ENCODE measurements at places on chromosomes 7 and 10.

- no peak for DNase-seq
Measured at GRCh38 chr7:2930310-2931033, 86.4 kb upstream of the GNA12 start.

DNA sequence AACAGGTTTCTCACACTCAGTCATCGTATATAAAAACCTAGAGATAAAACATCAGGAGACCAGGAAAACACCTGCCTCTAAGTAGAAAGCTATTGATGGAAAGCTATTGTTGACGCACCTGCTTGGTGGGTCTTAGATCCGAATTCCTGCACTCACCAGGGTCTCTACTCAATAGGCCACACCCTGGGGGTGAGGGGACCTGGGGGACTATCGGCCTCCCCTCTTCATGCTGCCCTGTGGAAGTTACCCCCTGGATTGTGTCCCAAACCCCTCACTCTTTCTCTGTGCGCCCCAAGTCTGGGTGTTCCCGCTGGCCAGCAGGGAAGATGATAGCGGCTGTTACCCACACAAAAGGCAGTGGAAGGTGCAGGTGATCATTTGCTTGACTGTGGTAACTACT is 313.0 kb downstream of the WDR37 start:
- no peak for DNase-seq

DNA sequence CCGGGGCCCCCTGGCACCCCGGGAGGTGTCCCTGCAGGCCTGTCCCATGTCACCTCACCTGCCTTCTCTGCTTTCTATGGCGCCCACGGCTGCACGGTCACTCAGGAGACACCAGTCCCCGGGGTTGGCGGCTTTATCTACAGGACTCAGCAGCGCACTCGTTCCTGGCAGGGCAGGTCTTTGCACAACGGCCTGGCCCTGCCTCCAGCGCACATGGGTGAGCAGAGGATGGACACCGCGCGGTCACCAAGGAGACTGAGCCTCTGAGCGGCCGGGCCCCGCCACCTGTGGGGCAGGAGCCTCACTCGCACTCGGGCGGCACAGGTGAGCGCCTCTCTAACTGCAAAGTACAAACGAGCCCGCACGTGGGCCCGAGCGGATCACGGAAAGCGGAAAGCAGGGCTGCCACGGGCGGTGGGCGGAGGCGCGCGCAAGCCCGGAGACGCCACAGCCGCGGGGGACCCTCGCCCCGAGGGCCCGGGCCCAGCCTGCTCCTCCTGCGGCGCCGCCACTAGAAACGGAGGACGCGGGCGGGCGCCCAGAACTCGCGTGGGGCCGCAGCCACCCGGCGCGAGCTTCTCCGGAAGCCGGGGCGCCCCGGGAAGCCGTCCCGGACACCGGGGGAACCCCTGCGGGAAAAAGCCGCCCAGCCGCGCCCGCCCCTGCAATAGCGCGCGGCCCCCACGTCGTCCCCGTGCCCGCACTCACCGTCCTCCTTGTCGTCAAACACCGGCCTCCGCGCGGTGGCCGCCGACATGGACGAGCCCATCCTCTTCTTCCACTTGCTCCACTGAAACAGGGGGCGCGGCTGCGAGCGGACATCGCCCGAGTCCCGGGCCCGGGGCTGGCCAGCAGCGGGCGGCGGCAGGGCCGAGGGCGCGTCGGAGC is 642 bp downstream of the STK32C start:
- peak; percentile 25 for DNase-seq

DNA sequence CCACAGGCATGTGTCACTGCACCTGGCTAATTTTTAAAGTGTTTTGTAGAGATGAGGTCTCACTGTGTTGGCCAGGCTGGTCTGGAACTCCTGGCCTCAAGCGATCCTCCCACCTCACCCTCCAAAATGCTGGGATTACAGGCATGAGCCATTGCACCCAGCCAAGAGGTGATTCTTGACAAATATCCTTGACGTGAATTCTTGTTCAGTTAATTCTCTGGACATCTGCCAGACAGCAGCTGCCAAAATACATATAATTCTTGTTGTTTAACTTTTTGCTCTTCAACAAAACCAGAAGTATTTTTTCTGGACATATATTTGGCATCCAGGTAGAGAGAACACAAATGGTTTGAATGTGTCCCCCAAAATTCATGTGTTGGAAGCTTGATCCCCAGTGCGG is 3.2 kb downstream of the ACADSB start:
- DNase-seq: no peak

DNA sequence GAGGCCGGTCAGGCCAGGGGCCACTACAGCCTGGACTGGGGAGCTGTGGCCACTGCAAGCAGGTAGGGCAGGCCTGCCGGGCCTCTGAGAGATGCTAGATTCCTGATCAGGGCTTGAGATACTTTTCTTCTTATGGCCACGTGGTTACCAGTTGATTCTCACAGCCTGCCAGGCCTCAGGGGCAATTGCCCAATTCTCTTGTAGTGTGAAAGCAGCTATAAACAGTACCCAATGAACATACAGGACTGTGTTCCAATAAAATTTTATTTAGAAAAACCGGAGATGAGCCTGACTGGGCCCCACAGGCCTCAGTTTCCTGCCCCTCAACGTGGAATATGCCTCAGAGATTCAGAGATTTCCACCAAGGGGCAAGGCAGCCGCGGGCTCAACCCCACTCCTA is 475.2 kb downstream of the TCERG1L start:
- DNase-seq: no peak

DNA sequence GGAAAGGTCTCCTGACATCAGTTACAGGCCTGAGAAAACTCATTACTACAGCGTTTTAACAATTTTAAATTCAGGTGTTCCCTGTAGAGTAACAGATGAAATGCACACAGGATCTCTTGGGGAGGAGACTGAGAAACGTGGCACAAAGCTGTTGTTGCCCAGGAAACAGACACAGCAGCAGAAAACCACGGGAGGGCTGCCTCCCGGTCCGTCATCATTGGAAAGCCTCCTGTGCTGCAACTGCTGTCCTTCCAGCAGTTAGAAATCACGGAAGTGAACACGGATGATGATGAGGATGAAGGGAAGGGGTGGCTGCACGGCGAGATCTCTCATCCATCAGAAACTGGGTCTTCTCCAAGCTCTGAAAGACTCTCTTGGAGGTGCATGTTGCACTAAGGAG is 94.6 kb upstream of the RNF32 start:
- no peak for DNase-seq

GRCh38 chr10:33263453-33263852 is 71.0 kb downstream of the NRP1 start:
- DNase-seq: no peak

DNA sequence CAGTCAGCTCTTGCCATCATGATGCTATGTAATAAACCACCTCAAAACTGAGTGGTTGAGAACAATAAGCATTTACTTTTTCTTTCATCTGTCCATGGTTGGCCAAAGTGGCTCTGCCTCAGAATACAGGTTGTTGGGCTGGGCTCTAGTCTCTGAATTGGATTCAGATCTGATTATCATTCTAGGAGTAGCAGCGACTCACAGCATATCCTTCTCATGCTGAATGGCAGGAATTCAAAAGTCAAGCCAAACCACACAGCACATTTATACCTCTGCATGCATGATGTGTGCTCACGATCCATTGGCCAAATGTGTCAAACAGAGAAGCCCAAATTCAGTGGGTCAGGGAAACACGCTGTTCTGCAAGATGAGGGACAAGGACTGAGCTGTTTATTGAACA is 13.6 kb upstream of the GALNT11 start:
- no peak for DNase-seq

DNA sequence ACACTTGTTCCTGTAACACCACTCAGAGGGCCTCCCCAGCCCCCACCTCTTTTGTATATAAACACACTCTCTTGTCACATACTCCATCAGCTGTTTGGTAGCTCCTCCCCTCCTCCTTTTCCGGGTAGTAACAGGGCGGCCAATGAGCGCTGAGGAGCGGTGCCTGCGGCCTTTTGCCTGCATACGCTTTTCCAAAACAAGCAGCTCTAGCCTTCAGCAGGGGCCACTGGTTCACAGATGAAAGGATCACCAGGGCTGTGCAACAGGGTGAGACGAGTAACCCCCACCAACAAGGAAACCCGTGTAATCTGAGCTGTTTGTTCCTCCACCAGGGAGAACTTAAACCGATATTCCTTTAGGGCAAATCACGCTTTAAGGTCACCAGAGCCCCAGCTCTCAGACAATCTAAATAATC is 3.9 kb downstream of the UBE2H start:
- peak; percentile 83 for DNase-seq

DNA sequence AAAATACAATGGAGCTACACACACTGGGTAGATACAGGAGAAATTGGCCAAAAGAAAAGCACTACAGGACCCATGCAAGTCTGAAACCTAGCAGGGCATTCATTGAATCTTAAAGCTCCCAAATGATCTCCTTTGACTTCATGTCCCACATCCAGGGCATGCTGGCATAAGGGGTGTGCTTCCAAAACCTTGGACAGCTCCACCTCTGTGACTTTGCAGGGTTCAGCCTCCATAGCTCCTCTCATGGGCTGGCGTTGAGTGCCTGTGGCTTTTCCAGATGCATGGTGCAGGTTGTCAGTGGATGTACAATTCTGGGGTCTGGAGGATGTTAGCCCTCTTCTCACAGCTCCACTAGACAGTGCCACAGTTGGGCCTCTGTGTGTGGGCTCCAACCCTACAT is 626.3 kb upstream of the POT1 start:
- no peak for DNase-seq

DNA sequence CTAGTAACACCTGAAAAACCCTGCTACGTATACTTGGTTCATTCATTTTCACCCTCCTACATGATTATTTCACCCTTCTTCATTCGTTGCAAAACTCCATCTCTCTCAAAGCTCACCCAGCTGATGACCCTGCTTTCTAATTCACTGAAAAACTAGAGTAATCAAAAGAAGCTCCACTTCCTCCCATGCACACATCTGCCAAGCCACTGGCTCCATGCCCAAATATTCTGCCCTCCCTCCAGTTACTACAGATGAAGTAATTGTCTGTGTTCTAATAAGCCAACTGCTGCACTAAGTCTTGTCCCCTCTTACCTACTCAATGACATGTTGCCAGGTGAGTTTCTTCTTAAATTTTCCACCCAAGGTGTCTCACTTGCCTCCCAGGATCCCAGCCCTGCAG is 96.9 kb upstream of the CCDC71L start:
- DNase-seq: peak; percentile 80

DNA sequence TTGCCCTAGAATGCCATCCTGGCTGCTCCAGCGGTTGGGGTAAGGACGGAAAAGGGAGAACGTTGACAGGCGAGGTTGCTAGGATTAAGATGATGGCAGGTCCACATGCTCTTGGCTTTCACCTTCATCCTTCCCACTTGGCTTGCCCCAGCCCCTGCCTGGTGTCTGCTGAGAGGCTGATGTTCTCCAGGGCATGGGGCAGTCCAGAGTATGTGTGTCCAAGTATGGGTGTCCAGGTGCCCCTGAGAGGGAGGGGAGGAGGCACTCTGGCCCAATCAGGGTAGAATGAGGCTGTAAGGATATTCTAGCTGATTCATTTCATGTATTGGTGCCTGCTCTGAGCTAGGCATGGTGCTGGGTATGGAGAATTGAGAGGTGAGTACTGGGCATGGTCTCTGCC is 12.6 kb downstream of the NEURL1 start:
- no peak for DNase-seq

DNA sequence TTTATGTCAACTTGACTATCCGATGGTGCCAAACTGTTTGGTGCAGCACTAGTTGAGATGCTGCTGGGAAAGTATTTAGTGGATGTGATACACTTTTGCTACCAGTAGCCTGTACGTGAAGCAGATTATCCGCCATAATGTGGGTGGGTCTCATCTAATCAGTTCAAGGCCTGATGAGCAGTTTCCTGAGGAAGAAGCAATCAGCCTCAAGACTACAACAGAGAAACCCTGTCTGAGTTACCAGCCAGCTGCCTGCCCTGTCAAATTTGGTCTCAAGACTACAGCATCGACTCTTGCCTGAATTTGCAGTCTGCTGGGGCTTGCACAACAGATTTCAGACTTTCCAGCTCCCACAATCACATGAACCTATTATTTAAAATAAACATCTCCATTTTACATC is 10.9 kb upstream of the RBP3 start:
- DNase-seq: no peak

DNA sequence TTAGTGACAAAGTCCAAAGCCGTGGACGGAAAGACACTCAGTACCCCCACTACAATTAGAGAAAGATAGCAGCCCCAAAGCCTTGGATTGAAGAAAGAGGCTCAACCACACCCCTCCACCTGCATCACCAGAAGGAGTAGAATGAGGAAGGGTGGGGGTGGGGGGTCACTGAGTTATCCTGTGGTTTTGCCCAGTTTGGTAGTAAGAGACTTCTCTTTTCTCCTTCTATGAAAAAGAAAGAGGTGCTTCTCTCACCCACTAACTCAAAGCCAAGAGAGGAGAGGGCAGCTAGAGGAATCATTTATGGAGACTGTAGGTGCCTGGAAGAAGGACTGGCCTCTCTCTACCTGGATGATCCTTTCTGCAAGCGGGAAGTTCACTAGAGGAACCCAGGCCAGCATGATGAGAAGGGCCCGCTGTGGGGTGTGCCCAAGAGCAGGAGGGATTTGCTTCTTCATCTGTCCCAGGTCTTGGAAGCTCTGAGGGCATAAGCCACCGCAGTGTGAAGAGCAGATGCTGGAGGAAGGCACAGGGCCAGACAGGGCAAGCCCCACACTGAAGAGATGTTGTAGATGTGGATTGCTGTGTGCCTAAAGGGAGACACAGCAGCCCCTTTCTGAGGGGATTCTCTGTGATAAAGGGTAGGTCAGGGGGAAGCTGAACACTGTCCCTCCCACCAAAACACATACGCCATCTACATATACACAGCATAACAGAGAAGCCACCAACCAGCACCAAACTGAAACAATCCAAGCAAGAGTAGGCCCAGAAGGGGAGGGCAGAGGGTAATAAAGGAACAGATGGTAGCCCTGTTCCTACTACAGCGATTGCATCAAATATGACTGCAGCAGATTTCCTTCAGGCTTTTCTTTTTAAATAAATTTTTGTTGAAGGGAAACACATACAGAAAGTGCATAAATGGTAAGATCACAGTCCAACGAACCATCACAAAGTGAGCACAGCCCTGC is 25.8 kb upstream of the LANCL2 start:
- no peak for DNase-seq

DNA sequence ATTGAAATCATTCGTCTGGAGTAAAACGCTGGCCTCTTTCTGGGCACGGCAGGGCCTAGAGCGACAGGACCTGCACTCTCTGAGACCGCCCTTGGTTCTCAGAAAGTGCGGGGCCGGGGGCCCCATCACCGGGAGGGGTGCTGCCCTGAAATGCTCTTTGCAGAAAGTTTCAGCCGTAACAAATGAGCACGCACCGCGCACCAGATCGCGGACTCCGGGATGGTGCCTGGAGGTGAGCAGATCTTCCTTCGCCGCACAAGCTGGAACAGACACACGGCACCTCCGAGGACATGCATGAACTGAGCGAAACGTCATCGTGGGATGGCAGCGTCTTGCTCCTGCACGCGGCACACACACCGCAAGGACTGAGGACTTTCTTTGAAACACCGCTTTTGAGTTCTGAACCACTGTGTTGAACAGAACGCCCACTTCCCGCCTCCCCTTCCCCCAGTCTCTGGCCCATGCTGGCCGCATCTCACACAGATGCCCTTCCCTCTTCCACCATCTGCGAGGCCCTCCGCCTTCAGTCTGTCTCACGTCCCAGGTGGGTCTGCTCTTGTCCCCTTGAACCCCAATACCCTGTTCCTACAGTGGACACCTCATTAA is 538.7 kb upstream of the MGMT start:
- no peak for DNase-seq

- no peak for DNase-seq
Measured at GRCh38 chr7:108662783-108663362, 93.2 kb downstream of the DNAJB9 start.

- no peak for DNase-seq
Measured at GRCh38 chr7:24834128-24834798, 77.0 kb upstream of the GSDME start.
